CD8-positive, alpha-beta memory T cell (primary cell): ENCODE measurements at places on chromosomes 3 and 15. TPM values are rescaled to one million over a fixed set of nuclear protein-coding genes. Genes with fewer than 3 reads are reported as not detected.

- H3K36me3 ChIP-seq: no peaks in the 10 kb centered on the region
- peaks cover 3% of the 10 kb centered on the region for H3K27me3 ChIP-seq
- no peak overlapping the region for H3K4me3 ChIP-seq
- H3K4me1 ChIP-seq: no peaks in the 10 kb centered on the region
Measured at GRCh38 chr15:88571852-88572259, 25.4 kb upstream of the DET1 start.

DNA sequence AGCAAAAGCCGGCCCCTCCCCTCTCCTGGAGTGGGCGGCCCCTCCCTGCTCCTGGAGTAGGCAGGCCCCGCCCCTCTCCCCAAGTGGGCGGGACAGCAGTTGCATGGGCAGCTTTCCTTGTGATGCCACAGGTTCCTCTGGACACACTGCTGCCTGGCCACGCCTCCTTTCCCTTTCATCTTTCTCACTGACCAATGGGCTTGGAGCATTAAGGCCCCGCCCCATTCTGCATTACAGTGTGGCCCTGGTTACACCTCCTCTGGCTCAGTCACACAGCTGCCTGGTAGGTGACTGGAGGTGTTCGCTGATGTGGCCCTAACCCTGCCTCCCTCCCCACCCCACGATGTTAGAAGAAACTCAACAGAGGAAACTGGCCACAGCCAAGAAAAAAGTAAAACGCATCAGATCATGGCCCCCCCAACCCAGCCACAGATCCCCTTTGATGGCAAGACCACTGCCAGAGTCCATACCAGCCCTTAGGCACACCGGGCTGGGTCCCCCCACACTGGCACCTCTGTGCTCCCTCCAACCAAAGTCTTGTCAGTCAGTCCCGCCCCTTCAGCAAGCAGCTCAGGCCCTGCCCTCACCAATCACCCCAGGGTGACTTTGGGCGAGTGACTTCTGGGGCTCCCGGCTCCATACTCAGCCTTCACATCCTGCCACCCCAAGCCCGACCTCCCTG is 84.3 kb downstream of the ADAMTS7 start:
- H3K27ac ChIP-seq: no peak overlapping the region
- no peak for DNase-seq
- no peaks in the 10 kb centered on the region for H3K36me3 ChIP-seq
- no peaks in the 10 kb centered on the region for H3K27me3 ChIP-seq
- no peaks in the 10 kb centered on the region for H3K4me1 ChIP-seq
- H3K4me3 ChIP-seq: no peak overlapping the region

The PPP1R14D gene
- not detected for total RNA-seq

The TEX55 gene
- not detected for total RNA-seq

- H3K4me1 ChIP-seq: no peaks in the 10 kb centered on the region
- H3K36me3 ChIP-seq: no peaks in the 10 kb centered on the region
- H3K27me3 ChIP-seq: no peaks in the 10 kb centered on the region
Measured at GRCh38 chr3:114800272-114801031, 346.6 kb downstream of the ZBTB20 start.

- H3K27me3 ChIP-seq: no peaks in the 10 kb centered on the region
- H3K27ac ChIP-seq: no peak overlapping the region
- no peaks in the 10 kb centered on the region for H3K4me1 ChIP-seq
- H3K4me3 ChIP-seq: no peak overlapping the region
- no peak for DNase-seq
Measured at GRCh38 chr15:57821826-57822225, 115.3 kb downstream of the POLR2M start.

DNA sequence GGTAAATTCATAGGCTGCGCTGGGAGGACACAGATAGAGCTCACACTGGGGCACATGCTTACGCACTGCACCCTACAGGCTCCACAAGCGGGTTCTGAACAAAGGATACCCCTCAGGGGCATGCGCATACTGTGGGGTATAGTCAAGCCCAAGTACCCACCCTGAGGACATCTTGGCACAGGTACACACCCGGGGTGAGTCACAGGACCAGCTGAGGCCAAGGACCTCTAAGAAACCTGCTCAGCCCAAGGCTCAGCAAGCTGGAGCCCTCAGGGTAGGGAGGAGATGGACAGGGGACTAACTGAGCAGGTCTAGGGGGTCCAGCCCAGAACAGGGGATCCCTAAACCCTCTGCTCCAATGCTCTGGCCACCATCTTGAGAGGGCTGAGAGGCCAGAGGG is 3.3 kb downstream of the SHISA5 start:
- no peak overlapping the region for H3K27ac ChIP-seq
- no peaks in the 10 kb centered on the region for H3K36me3 ChIP-seq
- no peaks in the 10 kb centered on the region for H3K27me3 ChIP-seq
- peaks cover 25% of the 10 kb centered on the region for H3K4me1 ChIP-seq
- DNase-seq: no peak

The KBTBD13 gene
- not detected for total RNA-seq

The EFCC1 gene
- 0.11 TPM for total RNA-seq
